SW 1271 (cell line): ENCODE measurements at places on chromosomes 1 and 21.

- DNase-seq = no peak
These were observed 17.5 kb downstream of the KPNA6 start for GRCh38 chr1:32125313-32125712.

DNA sequence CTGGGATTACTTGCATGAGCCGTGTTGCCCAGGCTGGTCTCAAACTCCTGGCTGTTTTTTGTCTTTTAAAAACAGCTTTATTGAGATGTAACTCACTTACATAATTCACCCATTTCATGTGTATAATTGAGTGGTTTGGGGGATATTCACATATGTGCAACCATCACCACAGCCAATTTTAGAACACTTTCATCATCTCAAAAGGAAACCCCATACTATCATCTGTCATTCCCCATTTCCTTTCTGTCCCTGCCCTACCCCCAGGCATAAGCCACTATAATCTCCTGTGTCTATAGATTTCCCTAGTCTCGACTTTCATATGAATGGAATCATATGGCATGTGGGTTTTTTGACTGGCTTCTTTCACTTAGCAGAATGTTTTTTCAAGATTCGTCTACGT, 43.3 kb downstream of the GPR137B start:
- no peak for DNase-seq

DNA sequence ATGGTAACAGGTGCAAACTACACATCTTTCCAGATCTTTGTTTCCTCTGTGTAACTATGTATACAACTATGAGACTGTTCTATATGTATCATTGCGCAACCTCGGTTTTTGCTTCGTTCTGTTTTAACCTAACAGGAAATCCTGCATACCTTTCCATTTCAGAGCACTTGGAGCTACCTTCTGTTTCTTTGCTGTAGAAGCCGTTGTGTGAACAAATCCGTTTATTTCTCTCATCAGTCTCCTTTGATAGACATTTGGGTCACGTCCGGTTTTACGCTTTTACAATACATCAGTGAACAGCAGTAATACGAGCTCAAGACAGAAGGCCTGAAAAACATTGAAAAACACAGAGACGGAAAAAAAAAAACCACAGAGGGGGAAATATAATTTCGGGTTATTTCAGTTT, 10.5 kb downstream of the ATP5IF1 start:
- DNase-seq = no peak

DNA sequence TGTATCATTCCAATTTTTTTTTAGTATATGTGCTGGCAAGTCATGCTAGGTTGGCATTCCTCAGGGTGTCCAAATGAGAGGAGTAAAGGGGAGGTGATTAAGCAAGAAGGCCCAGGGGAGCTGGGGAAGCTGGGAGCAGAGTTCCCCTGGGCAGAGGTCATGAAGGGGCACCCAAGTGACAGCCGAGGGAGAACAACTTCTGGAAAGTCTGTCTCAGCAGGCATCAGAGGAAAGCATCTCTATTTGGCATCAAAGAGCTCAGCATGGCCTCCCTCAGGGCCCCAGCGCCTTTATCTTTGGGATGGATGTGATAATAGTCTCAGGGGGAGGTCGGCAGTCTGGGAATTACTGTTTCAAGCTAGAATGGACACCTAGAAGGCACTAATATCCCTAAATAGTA, 5.0 kb upstream of the ENO1 start:
- DNase-seq = no peak
